KBM-7 (cell line): ENCODE measurements at places on chromosomes 4 and X.

DNA sequence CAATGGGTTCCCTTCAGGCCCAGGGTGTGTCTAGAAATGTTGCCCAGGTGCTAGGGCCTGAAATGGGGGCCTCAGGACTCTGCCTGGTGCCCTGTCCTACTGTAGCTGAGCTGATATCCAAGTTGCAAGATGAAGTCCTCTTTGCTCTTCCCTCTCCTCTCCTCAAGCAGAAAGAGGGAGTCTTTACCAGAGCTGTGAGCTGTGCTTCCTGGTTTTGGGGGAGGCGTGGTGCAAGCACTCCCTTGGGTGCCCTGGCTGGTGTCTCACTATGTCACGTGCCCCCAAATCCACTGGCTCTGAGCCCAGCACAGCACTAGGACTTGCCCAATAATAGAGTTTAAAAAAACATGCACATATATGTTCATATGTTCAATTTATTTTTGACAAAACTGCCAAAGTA is 29.3 kb upstream of the CT47A1 start:
- no peak for DNase-seq

GRCh38 chrX:39822133-39822748 is 275.5 kb downstream of the BCOR start:
- no peak for DNase-seq

DNA sequence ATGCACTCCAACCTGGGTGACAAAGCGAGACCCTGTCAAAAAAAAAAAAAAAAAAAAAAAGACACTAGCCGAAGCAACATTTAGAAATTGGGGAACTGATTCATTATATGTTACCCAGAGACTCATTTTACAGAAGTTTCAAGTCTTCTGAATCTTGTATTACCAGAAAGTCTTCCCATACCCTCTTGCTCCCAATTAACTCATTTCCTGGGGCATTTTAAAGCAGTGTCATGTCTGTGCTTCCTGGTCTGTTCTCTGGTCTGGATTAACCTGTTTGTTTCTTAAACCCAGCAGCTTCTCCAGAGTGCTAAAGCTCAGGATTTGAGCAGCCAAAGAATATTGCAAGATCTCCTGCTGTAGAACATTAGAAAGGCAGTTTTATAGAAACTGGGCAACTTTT is 43.7 kb downstream of the FRMPD3 start:
- DNase-seq: no peak

DNA sequence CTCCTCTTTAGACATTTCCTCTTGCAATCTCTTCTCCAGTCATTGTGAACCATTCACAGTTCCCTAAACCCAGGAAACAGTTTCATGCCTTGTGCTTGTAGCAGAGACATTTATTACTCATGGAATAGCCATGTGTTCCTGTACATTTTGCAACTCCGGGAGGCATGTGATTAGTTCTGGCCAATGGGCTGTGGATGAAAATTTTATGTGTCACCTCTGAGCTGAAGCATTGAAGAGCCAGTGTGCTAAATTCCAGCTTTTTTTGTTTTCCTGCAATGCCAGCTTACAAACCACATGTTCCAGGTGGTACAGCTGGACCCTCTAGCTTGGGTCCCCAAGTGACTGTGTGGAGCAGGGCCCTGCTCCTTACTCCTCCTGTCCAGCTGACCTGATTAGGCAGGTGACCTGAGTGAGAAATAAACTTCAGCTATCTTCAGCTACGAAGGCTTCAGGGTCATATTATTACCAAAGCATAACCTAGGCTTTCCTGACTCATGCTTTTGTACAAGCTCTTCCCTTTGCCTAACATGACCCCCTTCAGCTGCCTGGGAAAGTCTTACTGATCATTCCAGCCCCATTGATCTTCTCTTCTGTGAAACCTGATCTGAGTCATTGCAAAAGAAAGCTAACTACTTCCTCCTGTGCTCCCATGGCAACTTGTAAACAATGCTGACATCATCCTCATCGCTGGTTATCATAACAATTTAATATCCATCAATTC is 200.4 kb downstream of the PTTG2 start:
- peak; percentile 73 for DNase-seq
